ENCODE measurements at places on chromosomes 1 and 21.

DNA sequence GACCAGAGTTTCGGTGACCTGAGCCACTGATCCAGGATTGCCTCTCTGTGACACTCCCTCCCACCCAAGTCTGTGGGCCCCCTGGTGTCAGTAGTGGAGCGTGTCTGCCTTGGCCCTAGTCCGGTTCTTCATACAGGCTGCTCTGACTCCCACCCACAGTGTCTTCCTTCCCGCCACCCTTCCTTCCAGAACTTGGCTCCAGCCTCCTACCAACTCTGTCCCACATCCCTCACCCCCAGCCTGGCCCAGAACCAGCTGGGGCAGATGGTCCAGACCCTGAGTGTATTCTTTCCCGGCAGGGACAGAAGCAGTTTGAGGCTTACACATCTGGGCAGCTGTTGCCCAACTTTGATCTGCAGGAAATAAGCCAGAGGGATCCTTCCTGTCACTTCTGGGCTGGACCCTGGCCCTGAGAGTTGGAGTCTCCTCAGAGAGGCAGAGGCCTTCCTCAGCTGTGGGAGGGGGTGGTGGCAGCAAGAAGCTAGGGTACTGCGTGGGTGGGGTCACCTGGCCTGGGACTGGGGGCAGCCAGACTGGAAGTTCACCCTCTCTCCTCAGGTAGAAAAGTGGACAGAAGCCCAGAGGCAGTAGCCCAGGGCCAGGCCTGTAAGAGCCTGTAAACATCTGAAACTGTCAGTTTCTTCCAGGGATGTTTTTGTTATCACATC, 43.1 kb upstream of the EPS8L3 start:
- no peak for DNase-seq

DNA sequence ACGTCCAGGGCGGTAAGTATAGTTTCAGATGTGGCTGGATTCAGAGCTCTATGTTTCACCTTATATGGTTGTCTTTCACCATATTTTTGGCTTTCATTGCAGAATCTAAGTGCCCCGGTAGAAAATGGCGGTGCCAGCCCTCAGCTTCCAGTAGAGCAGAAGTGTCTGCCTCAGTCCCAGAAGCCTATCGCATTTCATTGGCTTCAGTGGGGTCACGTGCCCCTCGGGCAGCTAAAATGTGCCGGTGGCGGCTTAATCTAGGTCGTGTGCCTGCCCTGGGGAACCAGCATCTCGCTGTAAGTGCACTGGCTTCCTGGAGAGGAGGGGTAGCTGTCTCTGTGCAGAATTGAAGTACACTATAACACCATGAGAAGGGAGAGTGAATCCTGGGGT, 107.4 kb upstream of the MAGI3 start:
- no peak for DNase-seq

DNA sequence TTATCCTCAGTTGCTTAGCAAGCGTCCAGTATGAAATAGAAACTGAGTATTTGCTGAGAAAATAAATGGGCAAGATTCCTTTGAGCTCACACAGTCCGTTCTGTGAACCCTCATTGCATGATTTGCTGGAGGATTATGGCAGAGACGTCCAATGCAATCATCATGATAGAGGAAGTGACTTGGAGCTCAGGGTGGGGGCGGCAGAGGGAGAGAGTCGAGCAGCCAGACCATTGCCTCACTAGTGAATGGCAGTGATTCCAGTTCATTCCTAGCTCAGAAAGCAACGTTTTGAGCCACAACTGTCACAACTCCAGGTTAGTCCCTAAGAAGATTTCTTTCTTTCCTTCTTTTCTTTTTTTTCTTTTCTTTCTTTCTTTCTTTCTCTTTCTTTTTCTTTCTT, 27.5 kb upstream of the COL9A2 start:
- DNase-seq: no peak

- no peak for DNase-seq
Measured at GRCh38 chr1:210588946-210589345, 260.2 kb downstream of the HHAT start.

GRCh38 chr1:1291548-1292441, 11.6 kb downstream of the SCNN1D start:
- peak; percentile 51 for DNase-seq

GRCh38 chr1:27507960-27508665, 18.1 kb upstream of the WASF2 start:
- DNase-seq: no peak

DNA sequence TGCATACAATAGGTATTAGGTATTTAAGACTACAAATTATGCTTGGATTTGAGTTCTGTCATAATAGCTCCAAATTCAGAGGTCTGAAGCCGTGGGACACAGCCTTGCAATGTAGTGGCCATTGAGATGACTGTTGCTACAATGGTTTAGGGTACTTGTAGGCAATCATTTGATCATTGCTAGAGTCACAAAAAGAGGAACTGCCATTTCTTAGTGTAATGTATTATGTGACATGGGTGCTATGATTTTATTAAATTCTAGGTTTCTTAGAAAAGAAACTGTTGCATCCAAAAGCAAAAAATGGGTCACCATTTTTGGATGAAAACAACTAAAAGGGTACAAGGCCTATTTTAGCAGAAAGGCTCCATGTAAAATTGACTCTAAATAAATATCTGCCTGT, 129.9 kb upstream of the ZNF644 start:
- no peak for DNase-seq

DNA sequence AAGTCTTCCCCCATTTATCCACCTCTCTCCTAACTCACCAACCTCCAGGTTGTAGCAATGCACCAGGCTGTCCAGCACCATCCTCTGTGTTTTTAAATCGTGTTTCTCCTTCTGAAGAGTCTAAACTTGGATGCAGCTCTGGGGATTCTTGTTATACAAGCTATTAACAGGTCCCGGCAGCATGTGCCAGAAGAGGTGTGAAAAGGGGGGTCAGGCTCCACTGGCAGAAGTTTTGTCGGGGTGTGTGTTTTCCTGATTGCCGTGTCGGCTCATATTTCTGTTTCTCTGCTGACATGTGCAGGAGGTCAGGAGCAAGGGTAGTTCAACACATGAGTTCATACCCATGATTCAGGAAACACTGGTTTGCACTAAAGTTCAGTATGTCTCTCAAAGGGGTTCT, 658.6 kb upstream of the CAMK1G start:
- DNase-seq: no peak

DNA sequence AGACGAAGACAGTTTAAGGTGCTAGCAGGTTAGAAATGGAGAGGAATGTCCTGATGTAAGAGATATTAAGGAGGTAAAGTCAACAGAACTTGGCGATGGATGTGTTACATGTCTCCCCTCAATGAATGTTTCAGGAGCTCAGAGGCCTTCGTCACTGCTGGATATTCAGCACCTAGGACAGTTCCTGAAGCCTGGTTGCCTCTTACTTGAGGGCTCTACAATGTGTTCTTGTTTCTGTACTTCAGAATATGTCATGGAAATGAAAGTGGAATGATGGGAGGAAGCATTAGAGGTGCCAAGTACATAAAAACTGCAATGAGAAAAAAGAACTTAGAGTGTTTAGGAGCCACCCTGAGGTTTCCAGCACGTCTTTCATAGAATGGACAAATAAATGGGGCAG, 17.7 kb downstream of the TNR start:
- no peak for DNase-seq

DNA sequence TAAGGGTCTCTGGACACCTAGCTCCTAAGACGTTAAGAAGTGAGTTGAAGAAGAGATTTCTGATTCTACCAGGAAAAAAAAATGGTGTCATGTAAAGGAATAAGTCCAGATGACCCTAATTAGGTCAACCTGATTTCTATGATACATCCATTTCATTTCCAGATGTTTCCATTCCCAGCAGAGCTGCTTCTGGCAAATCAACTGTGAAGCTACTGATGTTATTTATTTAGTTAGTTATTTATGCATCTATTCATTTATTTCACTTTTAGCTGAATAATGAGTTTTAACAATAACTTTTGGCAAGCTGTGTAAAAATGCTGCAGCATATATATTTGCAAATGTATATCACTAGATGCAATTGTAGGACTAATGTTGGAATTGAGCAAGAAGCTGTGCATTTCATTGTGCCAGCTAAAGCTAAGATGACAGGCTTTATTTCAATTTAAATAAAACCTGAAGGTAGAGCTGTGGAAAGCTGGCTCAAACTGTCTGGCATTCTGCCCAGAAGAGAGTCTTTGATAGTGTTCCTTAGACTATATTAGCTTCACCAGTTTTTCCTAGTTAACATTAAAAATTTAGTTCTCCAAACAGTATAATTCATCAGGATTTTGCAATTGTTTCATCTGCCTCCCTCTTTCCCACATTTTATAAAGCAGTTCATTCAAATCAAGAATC, 1164.4 kb upstream of the ADGRL4 start:
- DNase-seq: no peak

DNA sequence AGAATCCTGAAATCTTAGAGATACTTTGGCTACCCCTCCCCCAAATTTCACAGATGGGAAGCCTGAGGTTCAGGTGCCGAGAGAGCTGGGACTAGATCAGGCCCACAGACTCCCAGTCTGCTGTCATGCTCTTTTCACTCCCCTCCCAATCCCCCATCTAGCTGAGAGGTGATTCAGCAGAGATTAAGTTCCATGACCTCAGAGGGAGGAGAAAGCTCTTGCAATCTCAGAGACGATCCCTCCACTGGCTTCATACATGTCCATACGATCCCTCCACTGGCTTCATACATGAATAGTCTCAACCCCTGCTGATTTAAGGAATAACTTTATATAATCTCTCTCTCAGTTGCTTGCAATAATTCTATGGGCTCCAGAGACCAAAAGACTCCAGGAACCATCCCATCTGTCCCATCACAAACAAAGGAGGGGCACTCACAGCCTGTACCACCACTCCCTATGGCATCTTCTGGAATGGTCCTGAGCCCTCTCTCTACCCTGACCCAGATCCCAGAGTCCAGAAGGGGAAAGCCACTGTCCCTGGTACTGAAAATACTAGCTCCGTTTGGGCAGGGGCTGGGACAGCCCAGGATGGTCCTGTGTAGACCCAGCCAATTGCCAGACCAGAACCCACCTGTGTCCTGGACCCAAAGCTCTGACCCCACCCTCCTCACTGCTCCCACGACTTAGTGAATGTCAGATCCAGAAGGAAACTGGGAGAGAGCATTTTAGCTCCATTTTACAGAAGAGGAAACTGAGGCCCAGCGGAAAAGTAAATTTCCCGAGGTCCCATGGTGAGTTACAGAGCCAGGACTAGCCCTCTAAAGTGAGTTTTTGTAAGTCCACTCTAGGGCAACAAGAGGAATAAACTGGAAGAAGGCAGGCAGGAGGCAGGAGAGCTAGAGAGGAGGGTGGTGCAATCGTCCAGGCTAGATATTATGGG, 27.1 kb downstream of the RIMS3 start:
- DNase-seq: no peak

- no peak for DNase-seq
Measured at GRCh38 chr1:94130851-94131595, 10.1 kb upstream of the ABCA4 start.

All from stimulated activated CD4-positive, alpha-beta T cell treated with anti-CD3 and anti-CD28 coated beads, TNF-alpha, amount 100 ng/mL, for 4 hours (primary cell).